ENCODE measurements at places on chromosomes 12 and 14.

- peaks cover 51% of the 10 kb centered on the region for H3K27me3 ChIP-seq
- no peak overlapping the region for H3K4me3 ChIP-seq
- DNase-seq = no peak
These were observed 240.0 kb downstream of the AACS start for GRCh38 chr12:125305231-125305630.

GRCh38 chr14:76690502-76691105 lies 70.7 kb upstream of the VASH1 start:
- no peak overlapping the region for H3K27ac ChIP-seq
- no peak for DNase-seq
- H3K27me3 ChIP-seq = no peaks in the 10 kb centered on the region
- H3K4me1 ChIP-seq = no peaks in the 10 kb centered on the region

DNA sequence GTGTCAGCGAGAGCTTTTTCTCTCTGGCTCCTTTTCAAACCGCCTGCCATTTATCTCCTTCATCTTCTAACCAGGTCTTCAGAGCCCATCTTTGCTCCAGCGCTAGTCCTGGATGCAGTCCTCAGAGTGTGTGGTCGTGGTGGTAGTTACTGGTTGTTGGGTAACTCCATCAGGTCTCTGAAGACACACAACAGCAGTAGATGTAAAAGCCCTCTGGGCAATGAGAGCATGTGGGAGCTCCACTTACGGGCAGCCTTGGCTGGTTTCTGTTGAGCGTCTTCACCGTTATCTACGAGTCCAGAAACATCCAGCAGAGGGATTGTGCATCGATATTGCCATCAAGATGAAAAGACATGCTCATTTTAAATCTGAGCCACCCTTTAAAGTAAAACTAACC lies 61.2 kb downstream of the FBXL14 start:
- no peak overlapping the region for H3K4me3 ChIP-seq
- peaks cover 1% of the 10 kb centered on the region for H3K4me1 ChIP-seq
- H3K36me3 ChIP-seq = no peaks in the 10 kb centered on the region

GRCh38 chr12:52765702-52766101 lies 11.4 kb downstream of the KRT76 start:
- no peak for DNase-seq
- peaks cover 30% of the 10 kb centered on the region for H3K27me3 ChIP-seq
- no peak overlapping the region for H3K27ac ChIP-seq
- H3K36me3 ChIP-seq = no peaks in the 10 kb centered on the region

DNA sequence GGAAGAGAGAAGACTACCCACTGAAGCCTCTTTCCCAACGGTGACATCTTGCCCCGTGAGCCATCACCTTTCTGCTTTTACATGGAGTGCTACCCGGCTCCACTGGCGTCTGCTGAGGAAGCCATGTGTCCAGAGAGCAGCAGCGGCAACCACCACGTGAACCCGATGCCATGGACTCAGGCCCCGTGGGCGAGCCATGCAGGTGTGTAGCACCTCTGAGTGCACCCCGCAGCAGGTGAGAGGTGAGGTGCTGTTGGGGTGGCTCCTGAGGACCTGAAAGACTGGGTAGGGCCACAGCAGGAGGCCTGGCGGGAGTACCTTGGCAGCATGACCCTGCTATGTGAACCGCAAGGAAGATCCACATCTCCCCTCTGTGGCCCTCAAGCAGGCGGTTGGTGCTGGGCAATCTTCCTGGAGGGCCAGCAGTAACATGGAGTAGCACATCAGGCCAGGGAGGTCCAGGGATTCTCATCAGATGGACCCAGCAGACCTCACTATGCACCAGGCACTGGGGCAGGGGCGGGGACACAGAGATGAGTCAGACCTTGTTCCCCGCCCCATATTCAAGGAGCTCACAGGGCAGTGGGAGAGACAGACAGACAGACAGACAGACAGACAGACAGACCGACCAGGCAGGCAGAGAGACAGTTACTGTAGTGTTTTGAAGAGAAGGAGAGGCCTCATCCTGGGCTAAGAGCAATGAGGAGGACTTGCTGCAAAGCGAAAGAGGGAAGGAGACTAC lies 129.6 kb downstream of the PAPOLA start:
- no peaks in the 10 kb centered on the region for H3K4me1 ChIP-seq
- H3K27me3 ChIP-seq = no peaks in the 10 kb centered on the region
- no peak overlapping the region for H3K4me3 ChIP-seq
- no peak overlapping the region for H3K27ac ChIP-seq
- no peaks in the 10 kb centered on the region for H3K36me3 ChIP-seq
